ENCODE measurements at places on chromosomes 13 and 19.

- no peak overlapping the region for H3K4me3 ChIP-seq
- H3K27me3 ChIP-seq: peaks cover 30% of the 10 kb centered on the region
- DNase-seq: no peak
- H3K4me1 ChIP-seq: no peaks in the 10 kb centered on the region
These were observed 59.4 kb upstream of the WASF3 start for GRCh38 chr13:26497968-26498511.

DNA sequence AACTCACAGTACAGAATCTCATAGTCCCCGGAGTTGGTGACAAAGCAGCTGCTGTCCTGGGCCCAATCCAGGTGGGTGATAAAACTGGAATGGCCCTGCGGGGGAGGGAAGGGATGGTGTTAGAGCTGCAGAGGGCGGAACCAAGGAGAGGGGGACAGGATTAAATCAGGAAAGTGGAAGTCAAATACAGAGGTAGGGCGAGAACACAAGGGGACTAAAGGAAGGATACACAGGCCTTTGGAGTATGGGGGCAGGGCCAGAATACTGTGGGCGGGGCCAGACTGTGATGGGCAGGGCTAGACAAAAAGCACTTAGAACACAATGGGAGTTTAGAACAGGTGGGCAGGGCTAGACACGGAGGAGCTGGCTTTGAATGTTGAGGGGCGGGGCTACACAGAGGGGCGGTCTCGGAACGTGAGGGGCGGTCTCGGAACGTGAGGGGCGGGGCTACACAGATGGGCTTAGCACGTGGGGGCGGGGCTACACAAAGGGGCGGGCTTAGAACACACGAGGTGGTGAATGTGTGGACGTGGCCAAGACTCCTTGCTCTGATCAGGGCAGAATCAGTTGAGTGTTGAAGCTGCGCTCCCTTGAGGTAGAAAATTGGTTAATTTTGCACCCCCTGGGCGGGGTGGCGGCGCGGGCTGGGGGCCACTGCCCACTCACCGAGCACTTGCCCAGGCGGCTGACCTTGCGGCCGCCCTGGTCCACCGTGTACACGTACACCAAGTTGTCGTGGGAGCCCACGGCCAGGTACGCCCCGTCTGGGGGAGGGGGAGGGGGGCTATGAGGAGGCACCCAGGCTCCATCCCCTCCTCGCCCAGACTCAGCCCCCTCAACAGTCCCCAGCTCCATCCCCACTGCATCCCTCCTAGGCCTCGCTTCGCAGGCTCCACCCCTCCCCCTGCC lies 14.0 kb upstream of the GPR4 start:
- H3K36me3 ChIP-seq: peaks cover 18% of the 10 kb centered on the region
- H3K4me3 ChIP-seq: no peak overlapping the region
- DNase-seq: peak; percentile 66
- peak overlapping the region; percentile 60 for H3K27ac ChIP-seq
- peaks cover 22% of the 10 kb centered on the region for H3K4me1 ChIP-seq

- H3K27me3 ChIP-seq: no peaks in the 10 kb centered on the region
- DNase-seq: no peak
These were observed 24.6 kb downstream of the CAB39L start for GRCh38 chr13:49419276-49419675.

GRCh38 chr13:46554951-46555350 lies 2.0 kb downstream of the LRCH1 start:
- peaks cover 43% of the 10 kb centered on the region for H3K4me1 ChIP-seq
- H3K27ac ChIP-seq: peak overlapping the region; percentile 88
- peak overlapping the region; percentile 96 for H3K4me3 ChIP-seq
- H3K36me3 ChIP-seq: no peaks in the 10 kb centered on the region

- H3K4me3 ChIP-seq: peak overlapping the region; percentile 91
- H3K4me1 ChIP-seq: peaks cover 29% of the 10 kb centered on the region
- no peak for DNase-seq
- H3K27ac ChIP-seq: no peak overlapping the region
- peaks cover 42% of the 10 kb centered on the region for H3K27me3 ChIP-seq
These were observed 5.5 kb downstream of the HRC start for GRCh38 chr19:49149652-49150105.

DNA sequence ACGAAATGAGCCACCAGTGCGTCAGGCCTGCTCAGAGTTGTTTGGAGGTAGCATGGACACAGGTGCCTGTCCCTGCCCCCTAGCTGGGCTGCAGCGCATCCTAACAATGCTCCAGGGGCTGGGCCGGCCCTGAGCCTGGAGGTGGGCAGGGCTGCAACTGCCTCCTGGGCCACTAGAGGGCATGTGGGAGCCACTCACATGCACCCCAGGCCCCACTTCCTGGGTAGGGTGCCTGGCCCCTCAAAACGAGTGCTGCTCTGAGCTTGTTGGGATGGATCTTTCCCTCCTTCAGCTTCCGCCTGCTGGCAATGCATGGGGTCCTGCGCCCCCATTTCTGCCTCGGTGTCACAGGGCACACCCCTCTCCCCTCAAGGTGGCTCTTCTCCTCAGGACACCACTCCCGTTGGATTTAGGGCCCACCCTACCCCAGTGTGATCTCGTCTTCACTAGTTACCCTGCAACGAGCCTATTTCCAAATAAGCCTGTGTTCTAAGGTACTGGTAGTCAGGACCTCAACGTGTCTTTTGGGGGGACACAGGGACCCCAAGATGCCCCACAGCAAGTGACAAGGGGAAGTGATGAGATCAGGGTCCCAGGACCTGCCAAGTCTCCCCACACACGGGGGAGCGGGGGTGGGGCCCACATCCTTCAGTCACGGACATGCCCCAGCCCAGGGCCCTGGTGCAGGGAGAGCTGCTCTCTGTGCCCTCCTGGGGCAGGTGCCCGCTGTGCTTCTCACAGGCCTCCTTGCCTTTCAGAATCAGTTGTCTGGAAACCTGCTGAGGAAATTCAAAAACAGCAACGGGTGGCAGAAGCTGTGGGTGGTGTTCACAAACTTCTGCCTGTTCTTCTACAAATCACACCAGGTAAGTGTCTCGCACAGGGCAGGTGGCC lies 131.3 kb downstream of the STK24 start:
- DNase-seq: no peak
- peak overlapping the region; percentile 27 for H3K4me3 ChIP-seq
- H3K36me3 ChIP-seq: no peaks in the 10 kb centered on the region

DNA sequence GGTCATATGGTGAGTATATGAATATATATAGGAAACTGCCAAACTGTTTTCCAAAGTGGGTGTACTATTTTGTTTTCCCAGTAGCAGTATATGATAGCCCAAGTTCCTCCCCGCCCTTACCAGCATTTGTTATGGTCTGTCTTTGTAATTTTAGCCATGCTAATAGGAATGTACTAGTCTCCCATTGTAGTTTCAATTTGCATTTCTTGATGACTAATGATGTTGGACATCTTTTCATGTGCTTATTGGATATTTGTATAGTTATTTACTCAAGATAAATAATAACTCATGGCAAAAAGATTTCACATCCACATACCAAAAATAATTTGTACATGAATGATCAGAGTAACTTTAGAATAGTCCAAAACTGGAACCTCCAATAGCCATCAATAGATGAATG lies 75.3 kb upstream of the SERP2 start:
- no peak overlapping the region for H3K27ac ChIP-seq
- peaks cover 37% of the 10 kb centered on the region for H3K4me1 ChIP-seq
- peaks cover 5% of the 10 kb centered on the region for H3K36me3 ChIP-seq
- DNase-seq: no peak

DNA sequence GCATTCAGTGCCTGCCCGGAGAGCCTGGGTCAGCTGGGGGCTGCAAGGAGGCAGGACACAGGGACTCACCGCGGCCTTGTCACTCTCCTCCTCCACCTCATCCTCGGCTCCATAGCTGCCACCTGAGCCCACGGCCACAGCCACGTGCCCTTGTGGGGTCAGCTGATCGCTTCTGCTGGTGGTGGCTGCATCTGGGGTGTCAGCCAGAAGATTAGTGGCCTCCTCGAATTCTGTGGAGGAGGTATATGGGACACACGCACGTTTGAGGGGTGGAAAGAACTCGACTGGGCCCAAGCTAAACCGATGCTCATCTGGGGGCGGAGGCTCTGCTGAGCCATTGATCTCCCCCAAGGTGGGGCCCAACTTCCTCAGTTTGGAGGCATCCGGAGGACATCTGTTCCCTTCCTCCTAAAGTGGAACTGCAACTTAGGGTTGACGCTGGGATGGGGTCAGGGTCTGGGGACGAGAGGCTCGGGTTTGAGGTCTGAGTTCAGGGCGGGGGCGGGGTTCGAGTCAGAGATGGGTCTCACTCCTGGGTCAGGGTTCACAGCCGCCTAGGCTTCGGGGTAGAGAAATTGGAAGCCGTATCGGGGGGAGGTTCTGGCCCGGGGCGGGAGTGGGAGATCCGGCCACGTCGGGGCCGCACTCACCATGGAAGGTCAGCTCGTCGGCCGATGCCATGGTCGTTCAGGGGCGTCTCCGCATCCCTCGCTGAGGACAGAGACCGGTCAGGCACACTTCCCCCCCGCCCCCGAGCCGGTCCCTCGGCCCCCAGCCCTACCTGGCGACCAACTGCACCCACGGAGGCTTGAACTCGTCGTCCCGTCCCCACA lies 493 bp downstream of the YIPF2 start:
- DNase-seq: no peak
- H3K4me1 ChIP-seq: peaks cover 26% of the 10 kb centered on the region
- peak overlapping the region; percentile 87 for H3K4me3 ChIP-seq
- H3K27ac ChIP-seq: peak overlapping the region; percentile 88

DNA sequence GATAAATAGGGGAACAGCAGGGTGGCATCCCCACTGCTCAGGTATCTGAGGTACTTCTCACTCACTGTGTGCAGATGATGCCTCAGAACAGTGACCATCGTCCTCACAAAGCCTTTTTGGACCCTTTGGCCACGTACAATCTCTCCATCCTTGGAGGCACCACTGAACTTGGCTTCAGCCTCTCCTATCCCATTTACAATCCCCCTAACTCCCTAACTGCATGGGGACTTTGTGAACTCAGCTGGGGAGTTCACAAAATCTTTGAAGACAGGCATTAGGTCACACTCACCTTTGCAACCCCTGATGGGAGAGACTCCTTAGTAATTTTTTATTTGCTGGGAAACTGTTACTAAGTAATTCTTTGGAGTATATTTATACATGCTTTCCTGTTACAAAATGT lies 60.8 kb downstream of the TBC1D4 start:
- no peak overlapping the region for H3K27ac ChIP-seq
- H3K36me3 ChIP-seq: no peaks in the 10 kb centered on the region
- DNase-seq: no peak
- H3K4me3 ChIP-seq: no peak overlapping the region
- H3K27me3 ChIP-seq: peaks cover 3% of the 10 kb centered on the region
- H3K4me1 ChIP-seq: peaks cover 21% of the 10 kb centered on the region

- DNase-seq: peak; percentile 75
- H3K4me3 ChIP-seq: peak overlapping the region; percentile 94
- H3K27ac ChIP-seq: peak overlapping the region; percentile 88
- peaks cover 28% of the 10 kb centered on the region for H3K4me1 ChIP-seq
These were observed 492 bp downstream of the TMEM147 start for GRCh38 chr19:35545855-35546381.

DNA sequence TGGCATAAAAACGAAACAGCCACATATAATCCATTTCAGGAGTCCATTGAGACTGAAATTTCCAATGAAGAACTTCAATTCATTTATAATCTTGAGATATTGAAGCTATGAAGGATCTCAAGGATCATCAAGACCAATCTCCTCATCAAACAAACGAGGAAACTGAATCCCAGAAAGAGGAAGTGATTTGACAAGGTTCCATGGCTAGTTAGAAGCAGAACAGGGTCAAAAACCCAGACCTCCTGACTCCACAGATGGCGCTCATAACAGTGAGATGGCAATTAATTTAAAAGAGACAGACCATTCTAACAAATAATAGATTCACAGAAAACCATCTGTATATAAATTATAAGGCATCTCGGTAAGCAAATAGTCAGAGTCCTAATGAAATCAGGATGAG lies 229.7 kb downstream of the KCTD12 start:
- no peak overlapping the region for H3K4me3 ChIP-seq
- H3K4me1 ChIP-seq: no peaks in the 10 kb centered on the region
- no peak overlapping the region for H3K27ac ChIP-seq
- H3K27me3 ChIP-seq: peaks cover 9% of the 10 kb centered on the region
- DNase-seq: no peak

DNA sequence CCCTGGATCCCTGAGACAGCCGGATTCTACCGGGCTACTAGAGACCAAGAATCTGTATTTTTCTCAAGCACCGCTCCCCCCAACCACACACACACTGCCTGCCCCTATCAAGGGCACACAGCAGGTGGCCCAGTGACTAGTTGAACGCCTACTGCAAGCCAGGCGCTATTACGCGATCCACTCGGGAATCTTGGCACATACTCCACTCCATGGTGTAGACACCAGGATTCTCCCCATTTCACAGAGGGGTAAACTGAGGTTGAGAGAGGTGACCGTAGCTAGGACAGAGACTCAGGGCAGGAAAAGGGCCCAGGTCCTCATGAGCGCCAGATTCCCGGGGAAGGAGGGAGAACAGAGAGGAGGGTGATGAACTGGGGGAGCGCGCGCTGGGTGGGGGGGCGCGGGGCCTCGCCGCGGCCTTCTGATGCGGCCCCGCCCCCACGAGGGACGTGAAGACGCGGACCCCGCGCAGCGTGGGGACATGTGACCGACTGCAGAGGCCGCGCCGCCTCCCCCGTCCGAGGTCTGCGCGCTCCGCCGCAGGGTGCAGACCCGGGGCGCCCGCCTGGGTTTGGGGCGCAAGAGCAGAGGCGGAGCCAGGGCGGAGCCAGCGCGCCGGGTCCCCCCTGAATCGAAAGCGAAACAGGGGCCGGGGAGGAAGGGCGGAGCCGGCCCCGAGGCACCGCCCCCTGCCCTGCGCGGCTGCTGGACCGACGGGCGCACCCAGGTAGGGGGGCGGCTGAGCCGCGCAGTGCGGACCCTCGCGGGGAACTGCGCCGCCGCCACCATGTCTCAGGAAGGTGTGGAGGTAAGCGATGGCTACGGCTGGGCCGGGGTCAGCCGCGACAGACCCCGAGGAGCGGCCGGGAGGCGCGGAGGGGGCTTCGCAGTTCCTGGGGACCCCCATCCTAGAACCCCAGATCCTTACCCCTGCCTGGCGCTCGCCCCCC lies at the start of gene SHFL:
TSS of gene SHFL (plus strand) at position 677 of the 950 bp plus-strand sequence. CDS start at position 788, 111 bp downstream.
- peak within 1 kb of the TSS; percentile 71 for H3K27ac ChIP-seq
- H3K27me3 ChIP-seq: no peaks in the 10 kb centered on the region
- H3K36me3 ChIP-seq: no peaks in the 10 kb centered on the region

DNA sequence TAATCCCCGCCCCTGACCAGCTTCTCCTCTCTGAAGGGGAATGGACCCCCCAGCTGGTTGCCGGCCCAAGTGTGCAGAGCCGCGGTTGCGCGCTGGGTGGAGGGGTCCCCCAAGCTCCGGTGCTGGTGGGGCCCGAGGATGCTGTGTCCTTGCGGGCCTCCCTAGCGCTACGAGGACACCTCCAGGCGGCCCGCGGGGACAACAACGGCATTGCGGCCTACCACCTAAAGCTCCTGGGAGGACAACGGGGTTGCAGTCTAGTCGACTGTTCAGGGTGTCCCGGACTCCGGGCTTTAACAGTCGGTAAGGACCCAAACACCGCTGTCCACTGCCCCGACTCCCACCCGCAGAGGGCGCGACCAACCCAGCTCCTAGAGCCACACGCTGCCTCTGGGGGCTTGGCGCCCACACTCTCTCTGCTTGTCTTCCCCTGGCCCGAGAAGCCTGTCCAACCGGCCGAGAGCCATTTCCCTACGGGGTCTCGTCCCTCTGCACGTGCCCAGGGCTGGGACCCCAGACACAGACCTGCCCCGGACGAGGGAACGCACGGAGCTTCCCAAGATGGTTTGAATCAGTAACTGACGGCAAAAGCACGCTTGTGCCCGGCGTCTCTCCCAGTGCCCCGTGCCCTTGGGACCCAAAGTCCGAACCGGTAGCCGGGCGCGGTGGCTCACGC lies 927 bp upstream of the SDHAF1 start:
- H3K27ac ChIP-seq: peak overlapping the region; percentile 93
- H3K27me3 ChIP-seq: peaks cover 3% of the 10 kb centered on the region
- H3K4me1 ChIP-seq: peaks cover 28% of the 10 kb centered on the region
- DNase-seq: no peak
- H3K36me3 ChIP-seq: no peaks in the 10 kb centered on the region

Data from natural killer cell treated with Interleukin-12 subunit alpha and Interleukin-12 subunit beta and Interleukin-15 and Interleukin-18, amount 100 ng/mL, for 72 hours (primary cell).